SK-N-SH treated with all-trans-retinoic acid at 6 μM for 48 hours (cell line): ENCODE measurements at places on chromosomes 7 and 10.

DNA sequence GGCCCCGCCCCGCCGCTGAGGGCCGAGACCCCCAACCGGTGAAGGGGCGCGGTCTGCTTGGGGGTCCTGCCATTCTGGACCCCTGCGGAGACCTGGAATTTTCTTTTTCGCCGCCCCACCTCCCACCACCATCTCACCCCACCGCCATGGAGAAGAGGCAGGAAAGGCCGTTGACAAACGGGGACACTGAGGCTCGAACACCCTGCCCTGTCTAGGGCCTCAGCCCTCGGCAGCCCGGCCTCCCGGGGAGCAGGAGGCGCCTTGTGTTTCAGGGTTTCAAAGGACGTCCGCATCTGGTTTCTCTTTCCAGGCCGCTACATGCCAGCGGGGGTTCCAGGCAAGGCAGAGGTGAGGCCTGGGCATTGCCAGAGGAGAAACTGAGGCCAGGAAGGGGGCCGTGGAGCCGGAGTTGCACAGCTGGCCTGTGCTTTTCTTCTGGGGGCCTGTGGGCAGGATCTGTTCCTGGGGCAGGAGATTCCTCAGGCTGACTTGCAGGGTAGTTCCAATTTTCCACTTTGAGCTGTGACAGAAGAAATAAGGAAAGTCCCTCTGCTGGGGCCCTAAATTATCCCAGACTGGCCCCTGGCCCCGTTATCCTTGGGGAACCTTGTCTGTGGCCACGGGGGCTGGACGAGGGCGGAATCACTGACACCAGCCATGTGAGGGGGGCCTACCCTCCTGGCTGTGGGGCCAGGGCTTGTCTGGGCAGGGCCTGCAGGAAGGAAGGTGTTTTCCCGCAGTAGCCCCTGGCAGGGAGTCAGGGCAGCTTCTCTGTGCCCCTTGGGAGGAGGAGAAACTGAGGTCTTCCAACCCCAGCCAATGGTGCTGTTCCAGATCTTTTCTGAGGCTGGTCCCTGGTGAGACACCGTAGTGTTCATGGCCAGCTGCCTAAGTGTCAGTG lies 900 bp upstream of the MICALL2 start:
- peak; percentile 1 for ATAC-seq

GRCh38 chr10:63977329-63977923 lies 456.2 kb downstream of the REEP3 start:
- peak; percentile 87 for ATAC-seq

- ATAC-seq: peak; percentile 37
These were observed 2.2 kb upstream of the MYL10 start for GRCh38 chr7:101631224-101631714.

GRCh38 chr10:89256962-89257361 lies 5.4 kb upstream of the LIPA start:
- no peak for ATAC-seq

- ATAC-seq: peak; percentile 35; the same call in 2 of the 3 replicates
These were observed 69.8 kb downstream of the MET start for GRCh38 chr7:116741625-116742316.

DNA sequence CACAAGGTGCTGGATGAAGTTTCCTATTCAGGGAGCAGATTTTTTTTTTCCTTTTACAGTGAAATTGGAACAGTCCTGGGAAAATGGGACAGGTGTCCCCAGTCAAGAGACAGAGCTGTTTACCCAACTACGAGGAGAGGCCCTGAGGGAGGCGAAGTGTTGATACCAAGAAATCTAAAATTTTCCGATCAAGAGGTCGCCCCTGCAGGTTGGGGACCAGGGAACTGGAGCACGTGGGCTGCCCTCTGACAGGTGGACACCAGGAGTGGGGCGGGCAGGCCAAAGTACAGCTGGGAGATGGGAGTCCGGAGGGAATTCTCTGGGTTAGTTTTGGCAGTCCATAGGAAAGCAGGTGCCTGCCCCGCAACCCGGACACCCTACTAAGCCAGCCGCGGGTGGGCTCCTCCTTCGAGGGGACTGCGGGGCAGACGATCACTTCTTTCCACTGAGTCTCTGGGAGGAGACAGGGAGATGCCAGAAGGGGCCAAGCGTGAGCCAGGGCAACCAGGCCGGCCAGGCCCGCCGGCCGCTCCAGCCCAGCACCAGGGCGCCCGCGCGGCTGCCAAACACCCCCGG lies 965 bp upstream of the CAMK1D start:
- no peak; the same call in 1 of the 3 replicates for ATAC-seq

DNA sequence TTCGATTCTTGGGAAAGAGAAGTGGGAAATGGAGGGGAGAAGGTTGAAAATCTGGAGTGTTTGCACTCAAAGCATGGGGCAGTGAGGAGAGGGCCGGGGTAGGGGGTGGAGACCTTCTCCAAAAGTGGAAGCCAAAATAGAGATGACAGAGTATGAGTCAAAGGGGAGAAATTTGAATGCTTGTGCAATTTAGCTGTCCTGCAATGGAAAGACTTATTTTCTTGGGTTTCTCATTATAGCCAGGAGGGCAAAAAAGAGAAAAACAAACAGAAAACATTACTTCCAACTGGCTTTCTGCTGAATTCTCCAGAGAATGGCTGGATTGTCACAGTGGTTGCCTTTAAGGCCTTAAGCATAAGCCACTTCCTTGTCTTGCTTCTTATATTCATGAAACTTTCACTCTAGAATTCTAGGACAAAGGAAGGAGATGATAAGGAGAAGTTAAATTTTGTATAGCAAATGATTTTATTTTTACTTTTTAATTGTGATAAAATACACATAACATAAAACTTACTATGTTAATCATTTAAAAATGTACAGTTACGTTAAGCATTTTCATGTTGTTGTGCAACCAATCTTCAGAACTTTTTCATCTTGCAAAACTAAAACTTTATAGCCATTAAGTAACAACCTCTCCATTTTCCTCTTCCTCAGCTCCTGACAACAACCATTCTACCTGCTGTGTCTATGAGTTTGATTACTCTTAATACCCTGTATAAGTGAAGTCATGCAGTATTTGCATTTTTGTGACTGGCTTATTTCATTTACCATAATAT lies 100.2 kb downstream of the GPR85 start:
- peak; percentile 65 for ATAC-seq

GRCh38 chr7:129053938-129054437 lies 923 bp downstream of the TNPO3 start:
- peak; percentile 25 for ATAC-seq
